ENCODE measurements at places on chromosomes 13 and 19.

DNA sequence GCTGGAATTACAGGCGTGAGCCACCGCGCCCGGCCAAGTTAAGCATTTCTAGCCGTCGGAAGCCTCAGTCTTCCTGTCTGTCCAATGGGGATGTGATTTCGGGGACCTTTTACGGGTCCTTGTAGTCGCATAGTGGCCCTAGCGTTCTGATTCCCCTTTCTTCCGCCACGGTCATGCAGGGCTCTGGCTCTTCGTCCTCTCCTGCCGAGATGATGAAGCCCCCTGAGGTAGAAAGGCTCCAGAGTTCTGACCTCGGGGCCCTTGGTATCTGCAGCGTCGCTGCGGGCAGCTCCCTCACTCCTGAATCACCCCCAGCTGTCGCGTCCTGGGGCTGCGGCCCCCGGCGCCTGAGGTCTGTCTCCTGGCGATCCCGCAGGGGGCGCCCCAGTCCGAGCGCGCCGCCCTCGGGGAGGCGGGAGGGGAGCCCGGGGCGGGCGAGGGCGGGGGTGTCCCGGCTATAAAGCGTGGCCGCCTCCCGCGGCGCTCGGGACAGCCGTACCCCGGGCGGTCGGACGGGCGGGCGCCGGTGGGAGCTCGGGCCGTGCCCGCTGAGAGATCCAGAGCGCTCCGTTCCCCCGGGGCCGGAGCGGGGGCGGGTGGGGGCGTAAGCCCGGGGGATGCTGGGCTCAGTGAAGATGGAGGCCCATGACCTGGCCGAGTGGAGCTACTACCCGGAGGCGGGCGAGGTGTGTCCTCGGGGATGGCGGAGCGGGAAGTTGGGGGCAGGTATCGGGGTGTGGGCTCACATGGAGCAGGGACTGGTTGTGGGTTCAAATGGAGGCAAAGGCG is at the start of gene FOXA3:
Gene FOXA3 (plus strand): TSS at position 487 of the 789 bp plus-strand sequence. CDS start 131 bp downstream, at position 618.
- DNase-seq = peak; percentile 43

DNA sequence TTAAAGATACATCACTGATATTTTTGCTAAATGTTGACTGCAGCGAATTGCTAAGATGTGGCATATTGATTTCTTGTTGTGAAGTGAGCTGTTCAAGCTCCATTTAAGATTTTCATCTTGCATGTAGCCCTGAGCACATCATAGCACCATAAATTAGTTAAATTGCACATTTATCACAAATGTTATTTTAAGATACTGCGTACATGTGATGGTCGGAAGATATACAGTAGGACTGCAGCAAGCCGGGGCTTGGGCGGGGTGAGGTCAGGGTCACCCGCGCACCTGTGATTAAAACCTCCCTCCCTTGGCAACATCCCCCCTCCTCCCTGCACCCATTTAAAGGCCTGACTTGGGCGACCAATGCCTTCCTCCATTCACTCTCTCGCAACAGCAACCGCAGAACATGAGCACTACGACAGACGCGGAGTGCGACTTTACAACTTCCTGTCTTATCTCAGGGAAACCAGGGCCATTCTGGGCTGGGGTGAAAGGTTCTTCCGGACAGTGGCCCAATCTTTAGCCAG is 76.6 kb downstream of the TSHZ3 start:
- no peak for DNase-seq

GRCh38 chr19:14632286-14632685 is 42.4 kb downstream of the ADGRE3 start:
- DNase-seq = no peak

GRCh38 chr19:55802281-55802680 is 29.5 kb downstream of the NLRP11 start:
- DNase-seq = no peak

- DNase-seq = no peak
Measured at GRCh38 chr19:53554804-53555203, 16.9 kb downstream of the ZNF331 start.

- no peak for DNase-seq
Measured at GRCh38 chr19:42693760-42694350, 46.4 kb downstream of the PSG3 start.
